ENCODE measurements at places on chromosomes 1 and 21.

- DNase-seq, result no peak
These were observed 2.7 kb downstream of the DUSP10 start for GRCh38 chr1:221739018-221739676.

DNA sequence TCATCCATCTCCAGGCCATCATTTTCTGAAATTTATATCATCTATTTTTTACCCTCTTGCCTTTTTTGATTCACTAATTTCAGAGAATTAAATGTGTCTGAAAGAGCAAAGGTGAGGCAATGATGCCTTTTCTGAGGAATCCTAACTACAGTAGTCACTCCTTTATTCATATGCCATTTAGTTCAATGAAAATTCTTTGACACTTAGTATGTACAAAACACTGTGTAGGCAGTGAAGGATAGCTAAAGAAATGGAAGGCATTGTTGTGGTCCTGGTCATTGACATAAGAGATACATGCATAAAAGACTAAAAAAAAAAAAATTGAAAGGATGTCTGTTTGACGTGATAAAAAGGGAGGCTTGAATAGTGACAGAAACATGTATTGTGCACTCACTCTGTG, 171.9 kb upstream of the BEND5 start:
- no peak for DNase-seq

GRCh38 chr1:35708441-35708921, 10.2 kb downstream of the C1orf216 start:
- DNase-seq, result no peak

GRCh38 chr1:227070638-227071285, 130.7 kb downstream of the COQ8A start:
- no peak for DNase-seq

DNA sequence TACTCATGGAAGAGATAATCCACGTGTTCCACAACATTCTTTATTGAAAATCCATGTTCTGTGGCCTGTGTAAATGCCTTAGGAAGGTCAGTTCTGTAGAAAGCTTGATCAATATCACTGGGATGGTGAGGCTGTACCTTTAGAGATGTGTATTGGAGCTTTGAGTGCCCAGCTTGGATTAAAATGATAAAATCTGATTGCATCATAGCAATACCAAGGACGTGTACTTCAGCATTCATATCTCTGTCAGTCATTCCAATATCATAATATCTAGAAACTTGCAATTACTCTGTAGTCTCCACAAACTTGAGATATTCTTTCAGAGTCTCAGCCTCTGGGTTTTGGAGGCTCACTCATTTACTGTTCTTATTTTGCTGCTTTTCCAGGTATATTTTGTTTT, 31.6 kb downstream of the IFI44 start:
- no peak for DNase-seq

- no peak for DNase-seq
These were observed 11.8 kb downstream of the OXCT2 start for GRCh38 chr1:39759436-39759726.

DNA sequence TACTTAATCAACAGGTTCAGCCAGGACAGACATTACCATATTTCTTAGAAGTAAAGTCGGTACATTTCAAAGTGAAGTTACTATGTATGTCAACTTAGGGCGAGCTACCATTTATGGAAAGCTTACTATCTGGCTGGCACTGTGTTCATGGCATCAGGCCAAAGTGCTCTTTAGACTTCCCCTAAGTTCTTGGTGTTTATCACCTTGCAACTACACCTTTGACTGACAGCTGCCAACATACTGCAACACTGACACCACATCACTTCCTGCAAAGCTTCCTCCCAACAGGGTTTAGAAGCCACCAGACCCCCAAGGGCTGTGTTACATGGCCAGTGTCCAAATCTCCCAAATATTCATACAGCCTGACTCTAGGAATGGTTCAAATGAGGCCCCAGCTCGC, 61.0 kb downstream of the TIAM1 start:
- no peak for DNase-seq

DNA sequence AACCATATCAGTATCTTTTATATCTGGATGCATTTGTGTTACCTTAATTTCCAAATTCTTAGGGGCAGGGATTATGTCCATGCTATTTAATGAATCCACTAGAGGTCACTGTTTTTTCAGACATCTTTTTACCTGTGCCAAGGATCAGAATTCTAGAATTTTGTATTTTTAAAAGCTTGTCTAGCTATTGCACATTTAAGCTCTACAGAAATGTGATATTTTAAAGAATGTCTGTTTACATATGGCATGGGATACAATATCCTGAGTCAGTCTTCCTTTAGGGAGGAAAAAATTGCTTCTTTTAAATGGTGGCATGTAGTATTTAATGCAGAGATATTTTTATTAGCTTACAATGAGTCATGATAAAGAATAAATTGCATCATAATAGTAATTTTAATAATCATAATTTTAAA, 11.3 kb downstream of the RPAP2 start:
- DNase-seq, result no peak

DNA sequence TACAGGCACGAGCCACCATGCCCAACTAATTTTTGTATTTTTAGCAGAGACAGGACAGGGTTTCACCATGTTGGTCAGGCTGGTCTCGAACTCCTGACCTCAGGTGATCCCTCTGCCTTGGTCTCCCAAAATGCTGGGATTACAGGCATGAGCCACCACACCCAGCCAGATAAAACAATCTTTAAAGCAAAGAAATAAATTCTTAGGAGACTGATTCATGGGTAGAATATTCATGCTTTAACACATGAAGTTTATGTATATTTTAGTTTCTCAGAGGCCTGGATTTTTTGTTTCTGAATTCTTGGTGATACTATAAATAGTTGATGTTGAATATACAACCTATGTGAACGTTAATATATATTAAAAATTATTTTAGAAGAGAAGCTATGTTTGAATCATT, 127.4 kb upstream of the KIAA1614 start:
- DNase-seq, result no peak

- no peak for DNase-seq
These were observed 1038.9 kb downstream of the BRINP3 start for GRCh38 chr1:189438808-189439207.

DNA sequence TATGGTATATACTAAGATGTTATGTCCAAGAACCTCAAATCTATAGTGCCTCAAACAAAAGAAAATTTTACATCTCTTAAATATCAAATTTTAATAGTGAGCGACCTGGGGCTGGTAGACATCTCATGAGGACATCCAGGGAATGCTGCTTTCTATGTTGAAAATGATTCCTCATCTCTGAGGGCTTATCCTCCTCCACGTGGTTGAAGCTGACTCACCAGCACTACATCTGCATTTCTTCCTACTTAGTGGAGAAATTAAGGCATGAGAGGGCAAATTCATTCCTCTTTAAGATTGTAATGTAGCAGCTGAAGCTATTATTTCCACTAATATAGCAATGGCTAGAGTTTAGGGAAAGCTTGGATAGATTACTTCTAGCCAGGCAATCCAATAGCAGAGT, 529.5 kb downstream of the COL11A1 start:
- DNase-seq, result no peak

DNA sequence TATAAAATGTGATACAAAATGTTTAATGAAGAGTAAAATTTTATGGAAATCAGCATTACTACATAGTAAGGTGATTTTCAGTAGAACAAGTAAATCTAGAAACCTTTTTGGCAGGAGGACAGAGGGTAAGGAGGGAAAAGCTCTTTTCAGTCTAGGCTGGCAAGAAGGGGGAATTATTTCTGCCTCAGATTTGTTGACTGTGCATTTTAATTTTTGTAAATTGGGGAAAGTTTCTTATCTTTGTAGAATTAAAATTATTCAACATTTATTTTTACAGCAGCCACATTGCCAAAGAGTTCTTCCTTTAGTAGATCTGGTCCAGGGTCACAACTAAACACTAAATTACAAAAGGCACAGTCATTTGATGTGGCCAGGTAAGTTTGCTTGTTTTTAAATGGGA, 109.2 kb downstream of the ITSN1 start:
- DNase-seq, result no peak

- no peak for DNase-seq
These were observed 180.7 kb downstream of the KAZN start for GRCh38 chr1:14778898-14779865.

DNA sequence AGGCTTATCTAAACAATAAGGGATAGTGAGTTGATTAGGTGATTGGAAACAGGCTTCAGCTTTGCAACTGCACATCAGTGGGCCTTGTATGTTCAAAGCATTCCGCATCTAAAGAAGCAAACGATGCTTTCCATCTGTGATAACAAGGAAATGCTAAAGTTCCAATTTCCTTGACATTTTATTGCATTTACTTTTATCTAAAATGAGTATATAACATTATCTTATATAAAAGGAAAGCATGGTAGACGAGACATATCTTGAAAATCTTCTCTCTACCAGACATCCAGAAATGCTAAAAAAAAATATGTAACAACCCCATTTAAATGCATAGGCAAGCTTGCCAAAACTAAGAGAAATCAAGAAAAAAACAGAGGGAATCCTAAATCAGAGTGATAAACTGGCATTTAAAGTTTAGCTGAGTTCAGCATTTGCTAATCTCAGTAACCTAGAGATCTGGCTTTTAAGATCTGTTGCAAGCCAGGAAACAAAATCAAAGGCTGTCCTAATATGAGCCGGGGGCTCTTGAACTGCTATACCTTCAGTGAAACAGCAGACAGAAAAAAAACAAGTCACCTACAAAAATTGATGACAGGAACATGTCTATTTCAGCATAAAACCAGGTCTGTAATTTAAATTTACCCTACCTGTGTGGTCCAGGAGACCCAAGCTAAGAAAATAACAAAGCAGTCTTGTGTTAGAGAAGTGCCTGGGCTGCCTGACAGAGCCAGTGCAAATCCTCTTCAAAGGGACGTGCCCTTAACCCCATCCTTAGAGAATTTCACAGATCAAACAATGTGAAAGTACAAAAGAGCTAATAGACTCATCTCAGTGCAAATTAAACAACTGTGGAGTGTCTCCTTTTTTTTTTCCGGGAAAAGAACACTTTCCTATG, 3.1 kb upstream of the RGS13 start:
- no peak for DNase-seq

- no peak for DNase-seq
These were observed 45.6 kb downstream of the RHBG start for GRCh38 chr1:156414461-156415064.

DNA sequence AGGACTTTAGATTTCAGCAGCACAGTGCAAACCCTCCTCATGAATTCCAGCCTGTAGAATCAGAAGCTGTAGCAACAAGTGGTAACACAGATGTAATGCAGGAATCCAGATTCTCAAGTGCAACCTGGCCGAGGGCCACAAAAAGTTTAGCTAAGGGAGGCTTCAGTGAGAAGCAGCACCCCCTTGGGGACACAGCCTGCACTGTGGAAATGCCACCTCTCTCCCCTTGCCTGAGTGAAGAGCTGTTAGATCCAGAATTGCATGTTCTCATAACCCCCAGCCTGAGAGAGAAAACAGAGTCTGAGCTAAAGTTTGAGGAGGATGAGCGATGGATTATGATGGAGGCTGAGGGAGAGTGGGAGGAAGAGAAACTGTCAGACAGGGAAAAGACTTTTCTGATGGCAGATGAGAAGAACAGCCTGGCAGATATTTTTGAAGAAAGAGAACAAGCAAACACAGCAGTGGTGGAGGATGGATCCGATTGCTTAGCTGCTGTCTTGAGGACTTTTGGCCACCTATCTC, 80.5 kb upstream of the BMP8A start:
- peak; percentile 23 for DNase-seq

DNA sequence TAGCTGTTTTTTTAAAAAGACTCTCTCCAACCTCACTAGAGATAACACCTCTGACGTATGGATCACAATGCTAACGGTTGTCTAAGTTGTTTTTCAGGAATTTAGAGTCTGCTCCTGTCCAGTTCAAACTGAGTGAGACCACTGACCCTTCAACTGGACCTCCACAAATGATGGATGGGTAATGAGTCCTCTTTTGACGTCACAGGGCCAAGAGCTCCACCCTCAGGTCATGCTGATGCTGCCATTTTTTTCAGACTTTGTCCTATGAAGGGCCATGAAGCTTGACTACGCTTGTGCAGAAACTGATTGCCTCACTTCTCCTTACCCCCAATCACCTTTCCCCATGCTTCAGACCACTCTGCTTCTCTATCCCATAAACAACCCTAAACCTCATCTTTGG, 16.6 kb downstream of the GRIK3 start:
- DNase-seq, result no peak

- no peak for DNase-seq
These were observed 6.0 kb upstream of the LY9 start for GRCh38 chr1:160789702-160790611.

DNA sequence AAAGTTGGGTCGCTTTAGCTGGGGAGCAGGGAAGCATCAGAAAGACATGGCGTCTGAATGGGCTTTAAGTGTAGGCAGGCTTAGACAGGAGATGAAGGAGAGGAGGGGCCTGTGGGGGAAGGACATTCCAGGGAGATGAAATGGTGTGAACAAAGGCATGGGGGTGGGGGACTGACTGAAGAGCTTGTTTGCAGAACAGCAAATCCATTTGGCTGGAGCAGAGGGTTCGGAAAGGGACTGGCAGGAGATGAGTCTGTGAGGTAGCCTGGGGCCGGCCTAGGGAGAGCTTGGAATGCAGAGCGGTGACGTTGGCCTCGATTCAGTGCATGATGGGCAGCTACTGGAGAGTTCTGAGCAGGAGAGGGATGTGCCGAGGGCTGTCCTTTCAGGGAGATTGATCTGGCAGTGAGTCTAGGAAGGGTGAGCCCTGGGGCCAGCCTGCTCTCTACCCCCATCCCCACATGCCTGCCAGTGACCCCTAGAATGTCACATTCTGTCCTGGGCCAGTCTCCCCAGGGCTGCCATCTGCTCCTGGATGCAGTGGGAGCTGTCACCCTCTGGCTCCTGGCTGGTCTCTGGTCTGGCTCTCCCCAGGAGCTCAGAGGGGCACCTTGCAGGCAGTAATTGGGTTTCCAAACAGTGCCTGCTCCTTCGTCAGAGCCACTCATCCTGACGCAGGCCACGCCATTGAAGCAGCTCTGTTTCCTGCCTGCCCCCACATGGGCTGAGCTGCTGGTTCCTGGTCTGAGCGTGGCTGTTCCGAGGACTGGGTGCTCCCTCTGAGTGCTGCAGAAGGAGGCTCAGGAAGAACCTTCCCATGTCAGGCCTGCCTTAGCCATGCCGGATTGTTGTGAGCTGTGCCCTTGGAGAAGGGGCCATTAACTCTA, 22.3 kb upstream of the TMEM222 start:
- no peak for DNase-seq

- DNase-seq, result no peak
These were observed 192.6 kb upstream of the AJAP1 start for GRCh38 chr1:4461726-4462290.

DNA sequence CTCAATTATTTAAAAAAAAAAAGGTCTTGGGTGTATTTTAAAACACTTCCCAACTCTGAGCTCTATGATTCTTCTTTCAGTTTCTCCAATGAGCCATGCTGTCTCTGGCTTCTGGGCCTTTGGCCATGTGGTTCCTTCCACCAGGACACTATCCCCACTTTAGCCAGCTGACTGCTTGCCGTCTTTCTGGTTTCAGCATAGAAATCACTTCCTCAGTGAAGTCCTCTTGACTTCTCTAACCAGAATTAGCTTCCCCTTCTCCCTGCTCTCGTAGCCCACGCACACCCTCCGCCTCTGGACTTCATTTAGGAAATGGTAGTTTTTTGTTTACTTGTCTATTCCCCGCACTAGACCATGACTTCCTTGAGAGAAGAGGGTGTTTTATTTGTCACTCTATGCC, 1.1 kb upstream of the DIO1 start:
- no peak for DNase-seq

GRCh38 chr21:35376406-35377135, 327.5 kb upstream of the RUNX1 start:
- DNase-seq, result no peak

- DNase-seq, result no peak
These were observed 417.1 kb downstream of the SETD4 start for GRCh38 chr21:35643176-35643575.

GRCh38 chr1:86273066-86273465, 116.5 kb upstream of the COL24A1 start:
- no peak for DNase-seq

All from stimulated activated CD8-positive, alpha-beta memory T cell treated with anti-CD3 and anti-CD28 coated beads, Interleukin-2, amount 100 ng/mL, for 1 hour (primary cell).